ENCODE measurements at places on chromosomes 5 and 9.

- DNase-seq: no peak
Measured at GRCh38 chr5:51685419-51685818, 302.2 kb downstream of the ISL1 start.

DNA sequence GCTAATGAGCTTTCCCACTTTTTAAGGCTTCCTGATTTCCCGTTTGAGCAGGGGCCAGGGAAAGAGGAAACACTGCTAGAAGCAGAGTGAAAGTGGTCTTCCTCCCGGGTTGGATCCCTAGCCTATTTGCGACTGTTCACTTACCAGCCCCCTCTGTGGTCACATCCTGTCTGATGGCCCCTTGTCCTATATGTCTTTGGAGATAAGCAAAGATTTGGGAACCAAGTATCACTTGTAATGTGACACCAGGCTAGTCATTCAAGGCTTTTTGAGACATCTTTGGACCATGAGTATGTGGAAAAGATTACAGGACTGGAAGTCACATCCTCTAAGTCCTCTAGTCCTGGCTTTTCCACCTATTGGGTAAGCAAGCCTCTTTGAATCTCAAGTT is 6.1 kb downstream of the DNAJB5 start:
- DNase-seq: no peak

DNA sequence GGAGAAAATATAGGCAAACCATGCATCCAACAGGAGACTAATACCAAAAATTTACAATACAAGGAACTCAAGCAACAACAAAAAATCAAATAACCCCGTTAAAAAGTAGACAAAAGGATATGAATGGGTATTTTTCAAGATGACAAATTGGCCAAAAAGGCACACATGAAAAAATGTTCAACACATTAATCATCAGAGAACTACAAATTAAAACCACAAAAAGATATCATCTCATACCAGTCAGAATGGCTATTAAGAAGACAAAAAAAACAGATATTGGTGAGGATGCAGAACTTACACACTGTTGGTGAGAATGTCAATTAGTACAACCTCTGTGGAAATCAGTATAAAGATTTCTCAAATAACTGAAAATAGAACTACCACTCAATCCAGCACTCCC is 35.0 kb downstream of the TEX10 start:
- DNase-seq: no peak

DNA sequence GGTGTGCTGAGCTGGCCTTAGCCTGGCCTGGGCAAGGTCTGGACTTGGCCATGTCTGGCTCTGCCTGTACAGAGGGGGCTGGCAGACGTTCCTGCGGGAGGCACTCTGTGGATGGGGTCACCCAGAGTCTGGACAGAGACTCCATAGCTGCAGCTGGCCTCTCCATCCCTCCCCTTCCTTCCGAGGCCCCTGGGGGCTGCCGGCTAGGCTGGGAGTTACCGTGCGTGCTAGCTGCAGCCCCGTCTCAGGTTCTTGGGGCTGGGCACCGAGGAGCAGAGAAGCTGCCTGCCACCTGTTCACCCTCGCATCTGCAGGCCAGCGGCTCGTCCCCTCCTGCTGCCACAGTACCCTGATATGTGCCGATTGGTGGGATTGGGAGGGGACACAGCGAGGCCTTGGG is 63.4 kb downstream of the RXRA start:
- DNase-seq: no peak
